ENCODE measurements at places on chromosomes 13 and 19. TPM values are rescaled to one million over a fixed set of nuclear protein-coding genes. Genes with fewer than 3 reads are reported as not detected.

- DNase-seq = peak; percentile 91
Observed at GRCh38 chr19:11035441-11036377, 53.6 kb upstream of the LDLR start.

GRCh38 chr19:32373585-32374295 lies 28.3 kb downstream of the ZNF507 start:
- no peak for DNase-seq

DNA sequence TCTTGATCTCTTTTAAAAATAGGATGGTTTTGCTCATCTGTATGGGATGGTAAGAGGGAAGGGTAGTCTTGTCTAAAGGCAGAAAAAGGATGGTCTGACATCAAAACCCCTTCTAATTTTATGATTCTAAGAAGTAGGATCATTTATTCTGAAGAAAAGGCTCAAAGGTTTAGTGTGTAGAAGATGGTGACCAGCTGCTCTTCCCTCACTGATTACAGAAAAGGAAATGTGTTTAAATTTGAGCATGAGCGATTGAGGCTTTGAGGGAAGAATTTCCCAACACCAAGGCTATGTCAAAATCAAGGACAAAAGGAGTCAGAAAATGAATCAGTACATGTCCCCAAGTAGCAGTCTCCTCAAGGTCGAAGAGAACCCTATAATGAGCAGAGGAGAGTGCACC lies 909.8 kb downstream of the EFNB2 start:
- DNase-seq = no peak

- DNase-seq = no peak
Observed at GRCh38 chr19:7867092-7867844, 6.9 kb downstream of the PRR36 start.

- DNase-seq = no peak
Observed at GRCh38 chr13:77429320-77430142, 102.6 kb upstream of the MYCBP2 start.

- DNase-seq = no peak
Observed at GRCh38 chr19:2240881-2241760, 4.5 kb downstream of the SF3A2 start.

- DNase-seq = peak; percentile 51
Observed at GRCh38 chr19:17332677-17333581, 1.7 kb downstream of the ANO8 start.

- DNase-seq = no peak
Observed at GRCh38 chr13:50592412-50593155, 250.9 kb downstream of the DLEU7 start.

DNA sequence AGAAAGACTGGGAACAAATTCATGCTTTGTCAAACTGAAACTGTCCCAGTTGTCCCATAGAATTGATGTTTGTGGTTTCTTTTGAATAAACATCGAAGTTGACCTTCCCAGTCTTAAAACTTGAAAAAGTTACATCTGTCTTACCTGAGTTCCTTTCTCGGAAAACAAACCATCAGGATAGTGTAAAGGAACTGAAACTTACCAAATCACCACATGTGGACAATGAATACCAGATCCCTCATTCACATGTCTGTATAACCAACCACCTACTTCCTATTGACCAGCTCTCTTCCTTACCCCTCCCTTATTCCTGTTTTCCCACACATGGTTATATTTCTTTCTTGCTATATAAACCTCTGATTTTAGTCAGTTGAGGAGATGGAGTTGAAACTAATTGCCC lies 791.7 kb upstream of the PCDH20 start:
- no peak for DNase-seq

GRCh38 chr13:47437406-47437805 lies 540.6 kb upstream of the HTR2A start:
- no peak for DNase-seq

- no peak for DNase-seq
Observed at GRCh38 chr13:20911037-20911436, 8.5 kb upstream of the XPO4 start.

DNA sequence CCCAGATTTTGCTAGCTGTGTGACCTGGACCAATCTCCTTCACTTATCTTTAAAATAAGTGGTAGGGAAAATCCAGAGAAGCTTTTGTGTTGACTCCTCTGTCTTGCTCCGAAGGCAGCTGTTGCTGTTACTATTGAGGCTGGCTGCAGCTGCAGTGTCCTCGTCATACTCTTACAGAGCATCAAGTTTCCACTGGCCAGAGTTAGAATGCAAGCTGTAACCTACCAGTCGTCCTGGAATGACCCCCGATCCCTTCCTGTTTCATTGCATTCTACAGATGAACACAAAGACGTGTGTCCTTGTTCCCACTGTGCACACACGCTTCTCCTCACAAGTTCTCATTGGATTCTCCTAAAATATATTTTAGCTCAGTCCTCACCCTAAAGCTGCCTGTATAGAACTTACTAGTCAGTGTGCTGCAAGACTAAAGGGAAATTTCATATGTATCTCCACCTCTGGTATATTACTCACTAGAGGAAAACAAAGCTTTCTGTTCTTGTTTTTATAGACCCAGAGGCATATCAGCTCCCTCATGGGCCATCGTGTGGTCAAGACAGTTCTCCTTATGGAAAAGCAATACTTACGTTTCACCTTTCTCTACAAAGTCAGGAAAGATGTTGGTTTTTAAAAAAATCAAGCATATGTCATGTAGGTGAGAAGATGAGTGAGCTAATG lies 589.8 kb downstream of the LMO7 start:
- DNase-seq = no peak

- no peak for DNase-seq
Observed at GRCh38 chr13:101390461-101390860, 25.8 kb downstream of the NALCN start.

Gene FXYD5
- 588 TPM for total RNA-seq

Gene MCEMP1
- not detected for total RNA-seq

Gene PSG1
- not detected for total RNA-seq

Gene KLK4
- not detected for total RNA-seq

Gene KIR2DL4
- total RNA-seq = not detected
